ENCODE measurements at places on chromosomes 1 and 21.

- DNase-seq, result peak; percentile 1
Measured at GRCh38 chr1:63261736-63262458, 60.5 kb upstream of the FOXD3 start.

- DNase-seq, result no peak
Measured at GRCh38 chr1:23209770-23210169, 7.5 kb downstream of the HTR1D start.

DNA sequence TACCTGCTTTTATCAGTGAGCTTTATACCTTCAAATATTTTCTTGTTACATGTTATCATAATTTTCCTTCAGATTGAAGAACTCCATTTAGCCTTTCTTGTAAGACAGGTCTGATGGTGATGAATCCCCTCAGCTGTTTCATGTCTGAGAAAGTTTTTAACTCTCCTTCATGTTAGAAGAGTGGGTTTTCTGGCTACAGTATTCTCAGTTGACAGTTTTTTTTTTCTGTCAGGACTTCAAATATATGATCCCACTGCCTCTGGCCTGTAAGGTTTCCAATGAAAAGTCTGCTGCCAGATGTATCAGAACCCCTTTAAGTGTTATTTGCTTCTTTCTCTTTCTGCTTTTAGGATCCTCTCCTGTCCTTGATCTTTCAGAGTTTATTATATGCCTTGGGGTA, 248.2 kb downstream of the LBR start:
- no peak for DNase-seq

DNA sequence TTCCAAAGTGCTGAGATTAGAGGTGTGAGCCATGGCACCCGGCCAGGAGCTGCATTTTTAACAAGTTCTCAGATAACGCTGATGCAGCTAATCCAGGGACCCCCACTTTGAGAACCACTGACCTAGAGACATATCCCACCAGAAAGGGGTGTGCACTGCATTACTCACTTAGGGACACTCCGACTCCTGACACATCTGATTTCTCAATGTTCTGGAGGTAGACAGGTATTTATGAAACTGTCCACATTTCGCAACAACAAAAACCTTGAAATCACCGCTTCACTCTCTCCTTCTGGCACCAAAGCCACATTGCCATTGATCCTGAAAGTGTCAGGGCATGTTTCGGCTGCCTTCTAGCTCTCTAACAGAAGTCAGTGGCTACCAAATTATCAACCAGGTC, 23.2 kb upstream of the CAMTA1 start:
- no peak for DNase-seq

DNA sequence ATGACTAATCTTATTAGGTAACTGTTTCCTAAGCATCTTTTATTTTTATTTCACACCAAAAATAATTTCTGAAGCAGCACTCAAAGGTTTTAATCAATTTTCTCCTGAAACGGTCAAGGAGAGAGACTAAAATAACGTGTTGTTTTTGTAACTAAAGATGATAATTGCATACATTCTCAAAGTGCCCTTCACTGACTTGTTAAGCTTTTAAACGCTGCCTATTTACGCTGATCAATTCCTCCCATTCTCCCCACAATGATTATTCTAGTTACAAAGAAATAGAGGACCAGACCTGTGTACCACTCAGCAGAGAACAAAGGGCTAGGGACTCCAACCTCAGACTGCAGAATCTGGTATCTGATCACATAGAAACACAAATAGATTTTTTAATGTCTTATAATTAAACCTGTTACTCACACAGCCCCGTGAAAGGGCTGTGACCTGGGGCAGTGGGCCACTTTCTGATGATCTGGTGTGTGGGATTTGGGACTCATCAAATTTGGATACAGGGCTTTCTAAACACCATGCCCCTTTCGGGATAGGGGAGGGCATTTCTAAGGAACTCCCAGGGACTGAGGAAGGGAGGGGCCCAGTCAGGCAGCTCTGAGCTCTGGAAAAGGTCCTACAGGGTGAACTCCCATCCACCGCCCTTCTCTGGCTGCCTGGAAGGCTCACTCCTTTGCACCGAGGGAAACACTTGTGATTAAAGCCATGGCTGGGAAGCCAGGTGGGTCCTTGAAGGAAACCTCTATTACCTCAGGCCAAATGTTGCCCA, 65.2 kb downstream of the BCAR3 start:
- no peak for DNase-seq

DNA sequence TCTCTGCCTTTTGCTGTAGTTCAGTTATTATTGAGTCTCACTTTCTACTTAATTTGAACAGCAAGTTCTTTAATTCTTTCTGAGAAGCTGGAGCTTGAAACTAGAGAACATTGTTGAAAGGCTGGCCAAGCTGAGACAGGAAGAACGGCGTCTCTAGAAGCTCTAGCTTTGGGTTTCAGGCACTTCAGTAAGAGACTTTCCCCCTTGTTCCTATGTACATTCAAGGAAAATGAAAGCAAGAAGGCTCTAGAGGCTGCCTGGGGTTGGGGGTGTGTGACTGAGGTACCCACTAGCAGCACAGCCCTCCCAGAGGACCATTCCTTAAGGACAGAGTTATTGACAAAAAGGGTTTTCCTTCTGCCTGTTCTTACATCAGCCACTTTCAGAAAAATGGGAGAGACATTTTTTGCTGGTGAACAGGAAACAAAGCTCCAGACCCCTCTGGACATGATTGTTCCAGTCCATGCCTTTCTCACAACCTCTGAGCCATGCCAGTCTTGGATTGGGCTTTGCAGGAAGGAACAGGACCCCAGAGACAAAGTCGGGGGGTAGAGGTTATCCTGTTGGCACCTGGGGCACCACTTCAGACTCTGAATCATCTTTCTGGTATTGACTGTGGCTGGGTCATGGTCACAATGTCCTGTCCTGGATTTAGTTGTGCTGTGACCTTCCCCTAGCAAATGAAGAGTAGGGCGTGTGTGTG, 63.1 kb downstream of the LAMC2 start:
- no peak for DNase-seq

GRCh38 chr1:150999051-150999674, 7.5 kb downstream of the MINDY1 start:
- no peak for DNase-seq

GRCh38 chr1:92486251-92487077, at the start of gene GFI1:
Gene GFI1, minus strand, starts transcription at chr1:92486925. Its CDS starts 3,438 bp downstream, at chr1:92483487.
- DNase-seq, result peak; percentile 55

DNA sequence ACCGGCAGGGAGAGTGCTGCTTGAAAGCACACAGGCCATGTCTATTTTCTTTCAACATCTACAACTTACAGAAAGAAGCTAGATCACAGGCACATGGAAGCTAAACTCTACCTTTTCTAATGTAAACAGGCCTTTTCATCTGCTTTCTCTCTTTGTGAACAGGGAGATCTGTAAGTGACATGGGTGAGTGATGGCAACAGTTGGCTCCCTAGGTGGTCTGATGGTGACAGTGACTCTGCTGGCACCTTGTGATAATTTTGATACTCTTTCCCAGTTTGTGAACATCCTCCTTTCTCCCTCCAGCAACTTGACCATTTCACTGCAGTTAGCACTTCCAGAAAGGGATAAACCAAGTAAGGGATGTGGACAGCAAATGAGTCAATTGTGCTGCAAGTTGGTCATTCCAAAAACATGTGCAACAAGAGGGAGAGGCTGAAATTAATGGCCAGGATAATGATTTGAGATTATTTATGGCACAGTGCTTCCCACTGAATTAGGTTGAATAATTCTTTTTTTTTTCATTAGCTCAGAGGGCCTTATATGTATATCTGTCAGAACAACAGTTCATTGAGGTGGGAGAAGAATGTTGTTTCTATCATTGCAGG, 89.5 kb downstream of the XCL2 start:
- DNase-seq, result no peak

- DNase-seq, result no peak
Measured at GRCh38 chr1:192889082-192889481, 80.2 kb downstream of the RGS2 start.

GRCh38 chr1:18996548-18997177, 40.2 kb upstream of the IFFO2 start:
- no peak for DNase-seq

GRCh38 chr1:31855038-31855845, 39.4 kb upstream of the SPOCD1 start:
- no peak for DNase-seq

DNA sequence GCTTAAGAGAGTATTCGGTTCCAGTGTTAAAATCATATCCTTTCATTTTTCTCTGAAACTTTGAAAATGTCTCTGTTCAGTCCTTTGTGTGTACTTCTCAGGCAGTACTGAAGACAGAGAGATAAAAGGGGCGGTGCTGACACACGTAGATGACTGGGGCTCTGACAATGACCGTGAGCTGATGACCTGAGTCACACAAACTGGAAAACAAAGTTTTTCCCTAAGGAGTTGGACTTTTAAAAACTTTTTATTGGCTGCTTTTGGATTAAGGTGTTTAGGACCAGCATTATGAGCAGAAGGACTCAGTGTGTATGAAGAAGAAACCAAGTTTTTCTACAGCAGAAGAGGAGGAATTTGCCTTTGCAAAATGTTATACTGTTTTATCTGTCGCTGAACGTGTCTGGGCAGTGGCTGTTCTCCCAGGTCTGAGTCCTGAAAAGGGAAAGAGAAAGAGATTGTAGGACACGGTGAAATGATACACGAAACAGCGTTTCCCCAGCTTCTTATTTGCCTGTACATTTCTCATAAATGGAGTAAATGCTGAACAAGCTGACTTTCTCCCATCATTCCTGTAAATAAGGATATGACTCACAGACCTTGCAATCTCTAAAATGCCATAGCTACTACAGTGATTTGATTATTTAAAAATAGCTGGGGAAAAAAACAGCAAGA, 51.5 kb downstream of the MAP3K7CL start:
- no peak for DNase-seq

GRCh38 chr1:182092336-182092735, 30.8 kb upstream of the ZNF648 start:
- no peak for DNase-seq

GRCh38 chr21:25342816-25343215, 264.5 kb downstream of the MRPL39 start:
- no peak for DNase-seq

DNA sequence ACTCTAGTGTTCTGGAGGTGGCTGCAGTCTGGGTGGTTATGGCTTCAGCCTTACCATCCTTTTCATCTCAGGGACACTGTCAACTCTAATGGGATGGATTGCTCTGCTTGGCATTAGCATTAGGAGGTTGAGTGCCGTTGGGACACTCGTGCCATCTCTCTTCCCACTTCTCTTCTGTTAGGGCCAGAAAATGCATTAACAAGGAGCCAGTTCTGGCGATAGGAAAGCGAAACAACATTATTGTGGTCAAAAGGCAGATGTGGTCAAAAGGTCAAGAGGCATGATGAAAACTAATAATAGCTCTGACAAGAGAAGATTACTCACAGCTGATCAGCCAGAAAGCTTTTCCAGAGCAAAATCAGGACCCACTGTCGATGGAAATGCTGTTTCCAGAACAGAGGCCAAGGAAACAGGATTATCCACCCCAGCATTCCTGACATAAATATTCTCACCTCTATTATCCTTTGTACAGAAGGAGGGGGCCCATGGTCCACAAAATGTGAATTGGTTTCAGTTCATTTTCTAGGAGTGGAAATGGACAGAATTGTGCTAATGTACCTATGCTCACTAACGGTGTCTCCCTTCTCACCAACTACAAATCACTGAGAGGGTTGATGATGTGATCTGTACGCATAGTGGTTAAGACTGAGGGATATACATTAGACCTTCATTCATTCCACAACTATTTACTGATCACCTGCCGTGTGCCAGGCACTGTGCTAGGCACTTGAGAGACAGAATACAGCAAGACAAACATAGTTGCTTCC, 72.0 kb downstream of the ST6GALNAC5 start:
- DNase-seq, result no peak

- no peak for DNase-seq
Measured at GRCh38 chr1:4655674-4656532, 1.5 kb downstream of the AJAP1 start.

- no peak for DNase-seq
Measured at GRCh38 chr1:92929461-92929860, 31.8 kb downstream of the DIPK1A start.

DNA sequence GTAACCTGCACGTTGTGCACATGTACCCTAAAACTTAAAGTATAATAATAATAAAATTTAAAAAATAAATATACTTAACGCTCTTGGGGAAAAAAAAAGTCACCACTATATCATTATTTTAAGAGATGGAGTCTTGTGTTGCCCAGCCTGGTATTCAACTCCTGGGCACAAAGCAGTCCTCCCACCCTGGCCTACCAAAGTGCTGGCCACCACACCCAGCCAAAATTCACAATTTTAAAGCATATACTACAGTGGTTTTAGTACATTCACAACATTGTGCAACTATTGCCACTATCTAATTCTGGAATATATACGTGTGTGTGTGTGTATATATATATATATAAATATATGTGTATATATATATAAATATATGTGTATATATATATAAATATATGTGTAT, 5.9 kb downstream of the HMGN2 start:
- DNase-seq, result no peak

DNA sequence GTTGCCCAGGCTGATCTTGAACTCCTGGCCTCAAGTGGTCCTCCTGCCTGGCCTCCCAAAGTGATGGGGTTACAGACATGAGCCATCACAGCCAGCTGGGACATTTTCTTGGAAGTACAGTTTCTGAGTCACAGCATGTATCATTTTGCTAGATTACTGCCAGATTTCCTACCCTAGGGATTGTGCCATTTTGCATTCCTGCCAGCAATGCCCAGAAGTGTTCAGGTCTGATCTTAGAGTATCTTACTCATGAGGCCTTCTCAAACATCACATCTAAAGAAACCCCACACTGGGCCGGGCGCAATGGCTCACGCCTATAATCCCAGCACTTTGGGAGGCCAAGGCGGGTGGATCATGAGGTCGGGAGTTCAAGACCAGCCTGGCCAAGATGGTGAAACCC, 10.2 kb downstream of the BMP8A start:
- no peak for DNase-seq
